ENCODE measurements at places on chromosomes 6 and 20. TPM values are rescaled to one million over a fixed set of nuclear protein-coding genes. Genes with fewer than 3 reads are reported as not detected.

The CPXM1 gene
- not detected for polyA plus RNA-seq

The NR2E1 gene
- polyA plus RNA-seq = not detected

The TRIM15 gene
- not detected for polyA plus RNA-seq

The STMND1 gene
- not detected for polyA plus RNA-seq

The DPM1 gene
- 79.2 TPM for polyA plus RNA-seq

The BPIFA1 gene
- not detected for polyA plus RNA-seq

The GHRH gene
- polyA plus RNA-seq = not detected

The SMPD2 gene
- polyA plus RNA-seq = 15.8 TPM

DNA sequence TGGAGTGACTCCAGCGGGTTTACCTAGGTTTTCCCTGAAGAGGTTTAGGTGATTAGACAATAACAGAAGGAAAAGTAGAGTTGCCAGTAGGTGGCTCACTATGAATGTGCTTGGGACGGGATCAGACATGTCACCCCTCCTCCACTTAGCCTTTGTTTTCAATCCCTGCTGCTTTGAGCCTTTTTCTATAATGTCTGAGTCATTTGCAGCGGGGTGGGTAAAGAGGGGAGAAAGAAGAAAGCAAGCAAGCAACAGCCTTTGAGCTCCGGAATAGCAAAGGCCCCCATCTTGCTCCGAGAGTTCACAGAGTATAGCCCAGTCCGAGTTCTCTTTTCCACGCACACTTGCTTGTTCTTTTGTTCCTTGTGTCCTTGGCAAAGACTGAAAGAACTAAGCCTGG, 129.1 kb downstream of the PACRG start:
- no peak overlapping the region for H3K27ac ChIP-seq
- no peaks in the 10 kb centered on the region for H3K27me3 ChIP-seq
- DNase-seq = no peak
- no peaks in the 10 kb centered on the region for H3K4me1 ChIP-seq
- no peaks in the 10 kb centered on the region for H3K36me3 ChIP-seq

- DNase-seq = no peak
- no peak overlapping the region for H3K4me3 ChIP-seq
- H3K27me3 ChIP-seq = peaks cover 10% of the 10 kb centered on the region
- peaks cover 9% of the 10 kb centered on the region for H3K4me1 ChIP-seq
Observed at GRCh38 chr6:151498327-151498726, 4.5 kb downstream of the CCDC170 start.

DNA sequence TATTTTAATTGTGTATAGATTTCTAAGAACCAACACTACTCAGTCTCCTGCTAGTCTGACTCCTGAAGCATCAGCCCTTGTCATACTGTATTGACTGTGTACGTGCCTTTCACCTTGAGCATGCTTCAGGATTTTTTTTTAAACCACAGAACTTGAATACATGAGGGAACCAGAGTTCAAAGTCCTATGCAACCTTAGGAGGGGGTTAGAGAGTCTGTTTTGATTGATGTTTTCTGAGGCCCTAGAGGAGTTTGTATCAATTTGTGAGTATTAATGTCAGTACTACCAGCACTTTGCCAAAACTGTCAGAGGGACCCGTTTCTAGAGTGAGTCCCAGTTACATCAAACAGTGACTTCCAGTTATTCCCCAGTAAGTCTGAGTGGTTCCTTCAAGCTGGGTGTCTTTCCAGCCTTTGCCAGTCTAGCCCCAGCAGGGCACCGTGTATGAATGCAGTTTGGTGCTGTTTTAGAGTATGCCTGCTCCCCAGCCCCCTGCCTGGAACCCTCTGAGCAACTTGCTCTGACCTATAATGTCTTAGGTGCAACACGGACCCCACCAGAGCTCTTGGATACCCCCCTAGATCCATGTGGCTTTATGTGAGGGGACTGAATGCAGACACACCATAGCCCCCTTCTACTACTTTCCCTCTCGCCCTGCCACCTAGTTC, 8.5 kb downstream of the TP53INP2 start:
- no peaks in the 10 kb centered on the region for H3K36me3 ChIP-seq
- no peak for DNase-seq
- H3K4me3 ChIP-seq = no peak overlapping the region
- no peak overlapping the region for H3K27ac ChIP-seq

GRCh38 chr20:47509104-47509661, 7.5 kb downstream of the NCOA3 start:
- DNase-seq = no peak
- H3K36me3 ChIP-seq = no peaks in the 10 kb centered on the region
- no peaks in the 10 kb centered on the region for H3K27me3 ChIP-seq
- no peak overlapping the region for H3K4me3 ChIP-seq
- H3K27ac ChIP-seq = no peak overlapping the region
- peaks cover 70% of the 10 kb centered on the region for H3K4me1 ChIP-seq

DNA sequence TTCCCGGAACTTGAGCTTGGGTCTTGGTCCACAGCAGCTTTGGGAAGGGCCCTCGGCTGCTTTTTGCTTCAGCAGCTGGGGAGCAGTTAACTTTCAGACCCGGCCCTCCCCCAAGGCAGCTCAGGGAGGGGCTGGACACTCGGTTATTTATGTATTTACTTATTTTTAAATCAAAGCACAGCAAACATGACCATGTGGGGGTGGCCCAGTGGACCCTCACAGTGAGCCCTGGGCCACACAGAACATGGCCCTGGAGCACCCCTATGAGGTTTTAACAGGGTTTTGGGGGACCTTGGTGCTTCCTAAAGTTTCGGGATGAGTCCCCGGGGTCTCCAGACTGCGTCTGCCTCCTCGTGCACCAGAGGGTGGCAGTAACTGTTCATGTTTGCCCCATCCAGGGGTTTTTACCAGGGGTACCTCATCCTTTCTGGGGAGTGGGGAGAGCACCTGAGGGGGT, 26.6 kb upstream of the NPBWR2 start:
- H3K27ac ChIP-seq = no peak overlapping the region
- no peaks in the 10 kb centered on the region for H3K4me1 ChIP-seq
- no peak overlapping the region for H3K4me3 ChIP-seq
- no peaks in the 10 kb centered on the region for H3K36me3 ChIP-seq
- no peaks in the 10 kb centered on the region for H3K27me3 ChIP-seq
- no peak for DNase-seq

DNA sequence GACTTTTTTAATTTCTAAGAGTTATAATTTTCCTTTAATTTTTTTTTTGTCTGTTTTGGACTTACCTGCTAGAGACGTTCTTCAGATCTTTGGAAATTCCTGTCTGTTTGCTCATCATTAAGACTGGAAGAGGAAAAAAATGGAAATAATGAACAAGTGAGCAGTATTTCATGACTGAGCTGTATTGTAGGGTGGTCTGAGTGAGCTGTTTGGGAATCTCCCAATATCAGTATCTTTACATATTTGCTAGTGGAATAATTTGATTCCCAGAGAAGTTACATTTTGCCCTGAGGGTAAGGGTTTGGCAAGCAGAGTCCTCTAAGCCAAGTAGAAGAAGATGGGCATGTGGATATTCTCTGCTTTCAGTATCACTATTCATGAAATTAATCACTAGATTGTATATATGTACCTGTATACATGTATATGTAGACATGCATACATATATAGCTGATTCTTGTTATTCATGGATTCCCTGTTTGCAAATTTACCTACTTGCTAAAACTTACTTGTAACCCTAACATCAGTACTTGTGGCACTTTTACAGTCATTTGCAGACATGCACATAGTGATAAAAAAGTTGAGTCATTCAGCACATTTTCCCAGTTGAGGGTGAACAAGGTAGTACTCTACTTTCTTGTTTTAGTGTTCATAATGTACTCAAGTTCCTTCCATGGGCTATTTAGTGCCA, 13.5 kb downstream of the ZC2HC1B start:
- H3K4me3 ChIP-seq = no peak overlapping the region
- DNase-seq = no peak
- no peak overlapping the region for H3K27ac ChIP-seq
- no peaks in the 10 kb centered on the region for H3K27me3 ChIP-seq
- H3K36me3 ChIP-seq = no peaks in the 10 kb centered on the region

DNA sequence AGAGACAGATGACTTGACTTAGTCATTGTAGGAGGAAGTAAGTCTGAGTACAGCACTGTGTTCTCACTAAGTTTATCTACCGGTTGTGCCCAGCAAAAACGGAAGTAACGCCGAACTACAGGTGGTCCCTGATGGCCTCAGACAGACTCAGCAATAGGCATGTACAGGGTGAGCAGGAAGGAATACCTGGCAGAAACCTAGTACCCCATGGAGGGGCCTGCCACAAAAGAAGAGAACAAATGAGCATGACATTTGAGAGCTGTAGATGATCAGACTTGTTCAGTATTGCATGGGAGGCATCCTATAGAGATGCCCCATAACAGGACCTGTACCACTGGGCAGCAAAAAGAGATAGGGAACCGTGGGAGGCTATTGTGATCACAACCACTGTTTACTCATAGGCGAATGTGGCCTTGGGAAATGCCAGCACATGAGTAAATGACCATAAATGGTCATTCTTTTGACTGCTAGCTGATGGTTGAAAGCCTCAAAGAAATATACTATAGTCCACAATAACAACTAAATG, 106.4 kb upstream of the TAB2 start:
- H3K27ac ChIP-seq = no peak overlapping the region
- no peak overlapping the region for H3K4me3 ChIP-seq
- no peak for DNase-seq

- no peak within 1 kb of the TSS for H3K27ac ChIP-seq
- H3K36me3 ChIP-seq = no peaks in the 10 kb centered on the region
- peaks cover 18% of the 10 kb centered on the region for H3K27me3 ChIP-seq
- H3K4me1 ChIP-seq = no peaks in the 10 kb centered on the region
Observed at GRCh38 chr6:146028851-146029572, at the start of gene GRM1. GRM1 (plus strand) TSS chr6:146029062; CDS start chr6:146029518, 456 bp downstream.

DNA sequence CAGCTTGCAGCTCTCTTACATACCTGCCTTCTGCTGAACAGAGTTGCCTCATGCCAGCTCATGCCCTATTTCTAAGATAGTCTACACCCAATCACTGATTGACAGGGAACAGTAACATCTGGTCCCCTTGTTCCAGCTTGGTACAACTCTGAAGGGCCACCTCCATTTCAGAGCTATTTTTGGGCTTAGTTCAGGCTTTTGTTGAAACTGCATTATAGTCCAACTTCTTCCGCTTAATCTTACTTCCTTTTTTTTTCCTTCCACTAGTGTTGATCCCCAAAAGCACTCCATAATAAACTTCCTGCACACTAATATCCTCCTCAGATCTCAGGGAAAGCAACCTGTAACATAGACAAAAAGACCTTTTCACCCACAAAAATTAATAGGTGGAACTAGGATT, 65.7 kb upstream of the TNFRSF21 start:
- no peaks in the 10 kb centered on the region for H3K27me3 ChIP-seq
- H3K27ac ChIP-seq = no peak overlapping the region
- H3K4me1 ChIP-seq = no peaks in the 10 kb centered on the region
- DNase-seq = no peak

GRCh38 chr20:17934141-17934862, 34.3 kb downstream of the SNX5 start:
- H3K36me3 ChIP-seq = no peaks in the 10 kb centered on the region
- no peak overlapping the region for H3K4me3 ChIP-seq
- DNase-seq = no peak
- H3K27me3 ChIP-seq = no peaks in the 10 kb centered on the region
- no peak overlapping the region for H3K27ac ChIP-seq

- no peaks in the 10 kb centered on the region for H3K36me3 ChIP-seq
- H3K4me3 ChIP-seq = no peak overlapping the region
- no peak overlapping the region for H3K27ac ChIP-seq
- no peaks in the 10 kb centered on the region for H3K27me3 ChIP-seq
Observed at GRCh38 chr6:40855168-40855880, 183.7 kb downstream of the UNC5CL start.

DNA sequence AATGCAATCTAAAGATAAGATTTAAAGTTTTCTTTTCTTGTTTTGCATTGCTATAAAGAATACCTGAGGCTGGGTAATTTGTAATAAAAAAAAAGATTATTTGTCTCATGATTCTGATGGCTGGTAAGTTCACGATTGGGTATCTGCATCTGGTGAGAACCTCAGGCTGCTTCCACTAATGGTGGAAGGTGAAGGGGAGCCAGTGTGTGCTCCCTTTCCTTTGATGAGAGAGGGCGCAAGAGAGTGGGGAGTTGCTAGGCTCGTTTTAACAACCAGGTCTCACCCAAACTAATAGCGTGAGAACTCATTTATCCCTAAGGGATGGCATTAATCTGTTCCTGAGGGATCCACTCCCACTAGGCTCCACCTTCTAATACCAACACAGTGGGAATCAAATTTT, 353.2 kb downstream of the BTBD3 start:
- H3K4me1 ChIP-seq = no peaks in the 10 kb centered on the region
- no peak for DNase-seq
- H3K36me3 ChIP-seq = no peaks in the 10 kb centered on the region
- H3K4me3 ChIP-seq = no peak overlapping the region
- no peaks in the 10 kb centered on the region for H3K27me3 ChIP-seq

DNA sequence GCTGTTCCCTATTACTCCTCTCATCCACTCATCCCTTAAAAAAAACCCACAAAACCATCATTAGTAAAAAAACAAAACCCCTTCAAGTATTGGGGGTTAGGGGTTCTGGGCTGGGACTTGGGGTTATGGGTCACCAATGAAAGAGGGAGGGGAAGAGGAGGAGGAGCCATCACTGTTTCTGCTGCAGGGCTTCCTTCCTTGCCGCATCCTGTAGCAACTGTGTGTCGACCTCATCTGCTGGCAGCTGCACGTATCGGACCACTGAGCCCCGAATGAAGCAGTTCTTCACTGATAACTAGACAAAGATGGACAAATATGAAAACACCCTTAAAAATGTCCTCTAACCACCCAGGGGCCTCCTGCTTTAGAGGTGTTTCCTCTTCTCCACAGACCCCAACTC, 2.0 kb upstream of the VARS1 start:
- no peak overlapping the region for H3K4me3 ChIP-seq
- DNase-seq = peak; percentile 40
- H3K27ac ChIP-seq = peak overlapping the region; percentile 55
- peaks cover 2% of the 10 kb centered on the region for H3K36me3 ChIP-seq
- no peaks in the 10 kb centered on the region for H3K27me3 ChIP-seq

DNA sequence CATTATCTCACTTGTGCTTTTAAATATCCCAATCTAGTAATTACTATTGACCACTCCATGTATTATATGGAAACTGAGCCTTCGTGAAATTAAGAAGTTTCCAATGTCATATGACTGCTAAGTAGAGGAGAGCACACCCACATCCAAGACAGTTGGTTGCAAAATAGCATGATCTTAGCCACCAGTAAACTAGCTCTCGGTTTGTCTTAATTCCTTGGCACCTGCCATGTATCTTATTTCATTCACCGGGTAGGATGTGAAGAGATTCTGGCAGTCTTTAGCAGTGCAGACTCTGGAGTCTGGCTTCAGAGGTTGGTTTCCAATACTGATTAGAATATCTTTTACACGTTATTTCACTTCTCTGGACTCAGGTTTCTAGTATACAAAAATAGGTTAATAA, 270.3 kb downstream of the LAMA2 start:
- no peak overlapping the region for H3K27ac ChIP-seq
- H3K4me1 ChIP-seq = no peaks in the 10 kb centered on the region
- DNase-seq = no peak
- H3K36me3 ChIP-seq = no peaks in the 10 kb centered on the region

DNA sequence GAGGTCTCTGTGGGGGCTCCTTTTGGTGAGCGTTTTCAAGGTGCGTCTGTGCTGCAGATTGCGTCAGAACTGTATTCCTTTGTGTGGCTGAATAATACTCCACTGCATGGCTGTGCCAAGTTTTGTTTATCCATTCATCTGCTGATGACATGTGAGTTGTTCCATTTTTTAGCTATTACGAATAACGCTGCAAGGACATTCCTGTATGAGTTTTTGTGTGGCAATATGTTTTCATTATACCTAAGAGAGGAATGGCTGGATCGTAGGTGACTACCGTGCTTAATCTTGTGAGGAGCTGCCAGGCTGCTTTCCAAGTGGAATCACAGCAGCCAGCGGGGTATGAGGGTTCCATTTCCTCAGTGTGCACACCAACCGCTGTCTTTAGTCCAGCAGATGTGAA, 1.1 kb upstream of the DACT2 start:
- no peaks in the 10 kb centered on the region for H3K36me3 ChIP-seq
- no peak overlapping the region for H3K27ac ChIP-seq
- no peak for DNase-seq
- no peaks in the 10 kb centered on the region for H3K4me1 ChIP-seq
- H3K4me3 ChIP-seq = no peak overlapping the region

Data from CD4-positive, alpha-beta memory T cell (primary cell).